ENCODE measurements at places on chromosomes 3 and 15.

DNA sequence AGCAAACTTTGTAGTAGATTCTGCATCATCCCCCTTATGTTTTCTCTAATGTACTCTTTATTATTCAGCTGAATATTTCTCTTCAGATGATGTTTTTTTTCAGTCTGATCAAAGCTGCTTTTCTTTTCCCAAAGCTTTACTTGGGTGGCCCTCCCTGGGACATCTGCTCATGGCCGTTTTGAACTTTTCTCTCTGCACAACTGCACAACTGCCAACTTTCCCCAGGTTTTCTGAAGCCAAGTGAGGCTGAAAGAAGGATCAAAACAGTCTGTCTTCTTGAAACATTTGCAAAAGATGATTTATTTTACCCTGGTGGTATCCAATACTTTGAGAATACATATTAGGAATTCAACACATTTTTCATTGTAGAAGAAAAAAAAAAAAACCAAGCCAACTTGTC is 43.0 kb downstream of the GASK1A start:
- DNase-seq = no peak

GRCh38 chr3:186099178-186099577 is 9.7 kb downstream of the ETV5 start:
- DNase-seq = peak; percentile 52

- DNase-seq = no peak
These were observed 9.0 kb downstream of the TOP2B start for GRCh38 chr3:25655659-25656058.

- no peak for DNase-seq
These were observed 3.1 kb downstream of the APBA2 start for GRCh38 chr15:28888900-28889299.

GRCh38 chr3:36332139-36332538 is 48.2 kb upstream of the STAC start:
- no peak for DNase-seq

DNA sequence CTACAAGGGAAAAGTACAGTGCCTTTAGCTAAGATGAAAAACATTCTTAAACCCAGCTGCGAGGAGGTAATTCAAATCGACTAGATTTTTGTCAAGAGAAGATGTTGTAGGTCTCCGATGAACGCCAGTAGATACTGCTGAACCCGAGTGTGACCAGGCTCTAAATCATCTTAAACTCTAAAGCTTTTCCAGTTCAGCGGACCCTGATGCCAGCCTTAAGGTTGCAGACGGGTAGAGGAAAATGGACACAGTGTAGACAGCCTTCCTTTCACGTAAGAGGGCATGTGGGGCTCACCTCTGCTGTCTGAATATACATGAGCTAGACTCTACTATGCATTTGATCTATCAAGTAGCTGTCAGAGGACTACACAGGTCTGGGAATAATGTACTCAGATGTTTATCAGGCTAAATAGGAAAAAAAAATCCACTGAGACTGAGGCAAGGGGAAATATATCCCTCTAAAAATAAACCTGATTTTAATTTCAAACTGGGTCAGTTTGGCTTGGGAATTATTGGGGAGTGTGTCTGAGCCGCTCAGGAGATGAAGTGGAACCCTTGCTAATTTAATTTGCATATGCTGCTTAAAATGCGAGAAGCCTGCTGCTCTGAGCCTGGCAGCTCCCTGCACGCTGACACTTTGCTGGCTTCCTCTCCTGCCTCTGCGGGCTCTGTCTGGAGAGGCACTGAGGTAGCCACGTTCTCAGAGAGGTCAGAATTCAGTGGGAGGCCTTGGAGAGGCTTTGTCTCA is 151.9 kb downstream of the CADPS start:
- DNase-seq = no peak

DNA sequence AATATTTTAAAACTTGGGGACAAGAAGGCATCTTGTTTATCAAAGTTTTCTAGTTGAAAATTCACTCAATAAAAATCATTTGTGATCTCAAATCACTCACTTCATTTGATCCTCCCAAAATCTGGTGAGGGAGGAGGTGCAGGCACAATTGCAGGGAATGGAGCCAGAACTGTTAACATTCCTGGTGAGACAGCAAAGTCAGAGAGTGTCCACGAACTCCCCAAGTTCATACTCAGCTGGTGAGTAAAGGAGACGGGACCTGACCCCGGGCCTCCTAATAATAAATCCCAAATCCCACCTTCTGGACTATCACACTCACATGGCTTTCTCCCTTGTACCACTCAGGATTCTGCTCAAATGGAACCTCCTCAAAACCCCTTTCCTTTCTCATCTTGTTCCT is 252.3 kb upstream of the LRTM1 start:
- DNase-seq = no peak

DNA sequence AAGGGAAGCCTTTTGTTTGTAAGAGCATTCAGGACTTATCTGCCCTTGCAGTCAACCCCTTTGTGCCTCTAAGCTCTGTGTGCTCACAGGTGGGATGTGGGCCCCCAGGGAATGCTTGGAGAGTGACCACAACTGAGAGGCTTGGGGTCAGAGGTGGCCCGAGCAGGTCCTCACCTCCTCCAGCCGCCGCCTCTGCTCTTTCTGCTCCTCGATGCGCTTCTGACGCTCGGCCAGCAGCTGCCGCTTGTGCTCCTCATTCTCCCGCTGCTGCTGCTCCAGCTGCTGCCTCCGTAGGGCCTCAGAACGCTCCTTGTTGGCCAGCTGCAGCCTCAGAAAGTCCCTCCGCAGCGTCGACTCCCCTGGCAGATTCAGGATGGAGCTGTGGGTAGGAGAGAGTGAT is 130.8 kb upstream of the SLC2A2 start:
- peak; percentile 50 for DNase-seq

- no peak for DNase-seq
These were observed 53.7 kb upstream of the GYG1 start for GRCh38 chr3:148937467-148938255.

DNA sequence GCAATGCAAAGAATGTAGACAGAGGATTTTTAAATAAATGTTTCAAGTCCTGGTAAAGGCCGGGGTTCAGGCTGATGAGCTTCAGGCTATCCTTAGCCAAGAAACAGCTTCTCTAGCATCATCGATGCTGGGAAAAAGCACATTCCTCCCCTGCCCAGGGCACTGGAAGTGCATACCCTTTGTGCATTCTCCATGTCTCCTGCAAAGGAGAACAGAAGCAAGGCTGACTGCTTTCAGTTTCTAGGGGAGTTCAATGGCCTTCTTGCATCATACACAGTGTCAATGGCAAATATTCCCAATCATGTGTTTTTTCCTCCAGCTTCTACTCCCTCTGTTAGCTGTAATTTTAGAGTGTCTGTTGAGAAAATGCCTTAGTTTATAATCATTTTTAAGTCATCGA is 59.9 kb downstream of the GPR176 start:
- DNase-seq = no peak

- no peak for DNase-seq
These were observed 30.4 kb downstream of the NXPE3 start for GRCh38 chr3:101809178-101810021.

DNA sequence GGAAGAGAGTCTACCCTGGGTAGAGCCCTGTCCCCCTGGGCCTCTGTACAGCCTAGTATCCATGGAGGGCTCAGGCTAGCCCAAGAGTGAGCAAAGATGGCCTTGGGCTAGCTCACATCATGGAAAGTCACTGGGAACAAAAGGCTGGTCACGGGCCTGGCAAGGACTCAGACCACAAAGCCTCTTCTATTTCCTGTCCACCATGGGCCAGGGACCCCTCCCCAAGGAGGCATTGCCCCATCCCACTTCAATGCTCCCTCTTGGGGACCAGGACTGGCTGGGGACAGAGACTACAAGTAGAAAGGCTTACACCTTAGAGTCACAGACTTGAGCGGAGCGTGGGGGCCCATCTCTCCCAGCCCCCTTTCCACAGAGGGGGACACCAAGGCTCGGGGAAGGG is 16.9 kb downstream of the DUSP7 start:
- DNase-seq = no peak

DNA sequence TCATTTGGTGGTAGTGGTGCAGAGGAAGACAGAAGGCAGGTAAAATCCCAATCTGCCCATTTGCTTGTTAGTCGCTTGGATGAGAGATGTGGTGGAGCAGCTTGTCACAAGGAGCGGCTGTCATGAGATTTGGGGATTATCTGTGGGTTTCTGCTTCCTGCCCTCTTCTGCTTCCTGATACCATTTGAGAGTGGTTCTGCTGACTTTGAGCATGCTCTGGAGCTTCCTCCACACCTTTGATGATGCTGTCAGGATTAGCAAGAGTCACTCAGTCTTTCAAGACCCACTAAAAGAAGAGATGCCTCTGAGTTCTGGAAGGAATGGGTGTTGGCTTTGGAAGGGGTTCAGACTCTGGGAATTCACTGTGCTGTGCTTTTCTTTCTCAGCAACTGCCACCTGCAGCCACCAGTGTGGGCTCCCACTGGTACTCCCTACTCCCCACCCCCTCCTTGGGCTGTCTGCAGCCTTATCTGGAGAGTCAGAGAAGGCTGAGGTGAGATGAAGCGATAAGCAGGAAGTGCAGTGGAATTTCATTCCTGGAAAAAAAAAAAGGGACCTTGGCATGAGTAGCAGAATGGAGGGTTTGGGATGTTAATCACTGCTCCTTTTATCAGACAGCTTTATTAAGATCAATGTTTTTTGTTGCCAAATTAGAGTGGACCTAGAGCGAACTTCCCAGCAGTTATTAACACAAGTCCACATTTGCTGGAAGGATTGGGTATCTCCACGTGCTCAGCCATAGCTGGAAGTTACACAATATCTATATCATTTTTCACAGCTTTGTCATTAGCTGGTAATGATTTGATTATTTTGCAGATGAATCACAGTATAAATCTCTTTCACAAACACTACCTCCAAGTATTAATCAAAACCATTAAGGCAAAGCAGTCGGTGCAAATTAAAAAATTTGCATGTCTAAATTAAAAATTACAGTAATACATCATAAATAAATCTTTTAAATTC is 233.0 kb upstream of the SATB1 start:
- DNase-seq = no peak

GRCh38 chr3:12287727-12288181 is 1.1 kb upstream of the PPARG start:
- peak; percentile 40 for DNase-seq

DNA sequence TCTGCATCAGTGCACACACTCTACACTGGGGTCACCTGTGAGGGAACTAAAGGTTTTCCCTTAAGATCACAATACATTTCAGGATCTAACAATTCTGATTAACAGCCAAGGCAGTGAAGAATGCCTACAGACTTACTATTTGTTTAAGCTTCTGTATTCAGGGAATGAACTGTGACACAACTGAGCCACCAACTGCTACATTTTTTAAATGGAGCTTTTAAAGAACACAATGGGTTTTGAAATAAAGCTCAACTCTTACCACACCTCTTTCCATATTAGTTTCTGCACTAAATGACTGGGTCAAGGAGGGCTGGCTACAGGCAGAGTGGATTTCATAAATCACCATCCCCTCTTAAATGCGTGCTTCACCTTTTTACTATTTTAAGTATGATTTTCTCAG is 100.2 kb downstream of the TMCC1 start:
- no peak for DNase-seq

DNA sequence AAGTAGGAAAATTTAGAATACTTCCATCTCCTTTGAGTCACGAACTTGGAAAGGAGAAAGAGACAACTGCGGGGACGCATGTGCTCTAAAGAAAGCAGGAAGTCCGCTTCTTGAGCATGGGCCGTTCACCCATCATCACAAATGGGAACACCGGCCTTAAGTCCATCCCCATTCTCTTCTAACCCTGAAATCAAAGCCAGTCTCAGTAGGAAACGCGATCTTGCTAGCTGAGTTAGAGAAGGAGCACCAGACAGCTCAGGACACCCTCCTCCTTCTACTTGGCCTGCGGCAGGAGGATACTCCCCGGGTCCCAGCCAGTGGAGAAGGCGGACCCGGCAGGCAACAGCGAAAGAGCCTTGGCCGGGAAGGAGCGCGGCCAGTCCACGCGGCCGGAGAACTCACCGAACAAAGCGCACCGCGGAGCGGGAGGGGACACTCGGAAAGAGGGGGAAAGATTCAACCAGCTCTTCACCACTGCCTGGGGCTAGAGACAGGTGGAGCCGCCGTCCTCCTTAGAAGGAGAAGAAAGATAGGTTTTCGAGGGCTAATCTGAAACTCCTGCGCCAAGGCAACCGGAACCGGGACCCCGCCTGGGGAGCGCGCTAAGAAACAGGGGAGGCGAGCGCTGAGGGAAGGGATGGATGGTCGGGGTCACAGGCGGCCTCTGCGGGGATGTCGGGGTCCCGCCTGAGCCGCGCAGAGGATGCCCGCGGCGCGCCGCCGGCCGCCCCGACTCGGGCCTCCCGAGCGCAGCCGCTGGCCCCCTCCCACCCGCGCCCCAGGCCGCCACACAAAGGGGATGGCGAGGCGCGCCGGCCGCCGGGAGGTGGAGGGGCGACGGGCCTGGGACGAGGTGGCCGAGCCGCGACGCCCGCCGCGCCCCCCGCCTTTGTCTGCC is 818 bp downstream of the SLC4A7 start:
- DNase-seq = peak; percentile 72

DNA sequence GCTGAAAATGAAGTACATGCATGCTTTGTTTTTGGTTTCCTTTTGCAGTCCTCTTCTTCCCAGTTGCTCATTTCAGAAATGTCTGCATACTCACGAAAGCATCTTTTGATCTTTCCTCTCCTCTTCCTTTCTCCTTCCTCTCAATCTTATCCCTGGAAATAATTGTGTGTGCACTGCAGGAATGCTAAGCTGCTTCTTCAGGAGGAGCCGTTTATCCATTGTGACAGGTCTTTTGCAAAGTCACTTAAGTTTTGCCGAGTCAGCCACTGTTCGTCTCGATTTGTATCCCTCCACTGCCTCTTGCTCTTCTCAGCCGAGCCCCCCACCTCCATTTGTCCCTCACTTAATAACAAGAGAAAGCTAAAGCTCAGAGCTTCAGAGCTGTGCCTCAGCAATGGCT is 597.6 kb downstream of the AGBL1 start:
- DNase-seq = no peak

- no peak for DNase-seq
These were observed 32.9 kb upstream of the TICRR start for GRCh38 chr15:89542369-89542768.

DNA sequence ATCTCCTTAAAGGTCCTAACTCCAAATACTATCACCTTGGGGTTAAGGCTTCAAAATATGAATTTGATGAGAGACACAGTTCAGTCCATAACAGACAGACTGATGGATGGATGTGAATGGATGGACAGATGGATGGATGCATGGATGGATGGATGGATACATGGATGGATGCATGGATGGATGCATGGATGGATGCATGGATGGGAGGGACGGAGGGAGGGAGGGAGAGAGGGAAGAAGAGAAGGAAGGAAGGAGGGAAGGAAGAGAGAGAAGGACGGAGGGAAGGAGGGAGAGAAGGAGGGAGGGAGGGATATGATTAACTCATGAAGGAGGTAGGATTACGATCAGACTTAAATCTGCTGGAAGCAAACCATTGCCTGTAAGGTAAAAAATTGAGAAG is 192.4 kb downstream of the LRRN1 start:
- no peak for DNase-seq

GRCh38 chr3:144652573-144652972 is 681.0 kb downstream of the DIPK2A start:
- no peak for DNase-seq

DNA sequence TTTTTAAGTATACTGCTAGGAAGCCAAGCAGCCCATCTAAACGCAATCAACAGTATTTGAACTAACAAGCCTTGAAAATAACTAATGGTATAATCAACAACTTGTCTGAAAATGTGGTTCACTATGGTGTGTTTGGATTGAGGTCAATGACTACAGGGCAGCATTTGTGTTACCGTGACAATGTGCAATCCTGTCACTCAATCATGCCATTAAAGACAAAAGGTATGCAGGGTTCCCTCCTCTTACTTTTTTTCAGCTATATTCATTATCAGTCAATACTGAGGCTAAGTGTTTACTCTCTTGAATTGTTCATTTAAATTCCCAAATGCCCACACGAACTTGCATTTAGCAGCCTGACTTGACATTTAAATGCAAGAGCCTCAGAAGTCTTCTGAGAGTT is 1099.3 kb upstream of the EPHA6 start:
- no peak for DNase-seq
